C1 segment of cervical spinal cord (tissue), 14 donors: ENCODE measurements at places on chromosomes 5 and 9.

DNA sequence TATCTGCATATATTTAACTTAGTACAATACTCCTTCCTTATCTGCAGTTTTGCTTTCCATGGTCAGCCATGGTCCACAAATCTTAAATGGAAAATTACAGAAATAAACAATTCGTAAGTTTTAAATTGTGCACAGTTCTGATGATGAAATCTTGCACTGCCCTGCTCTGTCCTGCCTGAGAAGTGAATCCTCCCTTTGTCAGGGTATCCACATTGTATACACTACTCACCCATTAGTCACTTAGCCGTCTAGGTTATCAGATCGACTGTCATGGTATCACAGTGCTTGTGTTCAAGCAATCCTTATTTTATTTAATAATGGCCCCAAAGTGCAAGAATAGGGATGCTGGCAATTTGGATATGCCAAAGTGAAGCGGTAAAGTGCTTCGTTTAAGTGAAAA, 8.3 kb upstream of the YTHDC2 start:
- no peak for DNase-seq

GRCh38 chr5:149857499-149857898, 87.1 kb downstream of the PDE6A start:
- peak; percentile 34 for DNase-seq

GRCh38 chr5:40505031-40505430, 174.7 kb upstream of the PTGER4 start:
- DNase-seq = no peak

GRCh38 chr9:113957351-113957750, 81.2 kb downstream of the ZNF618 start:
- DNase-seq = no peak

DNA sequence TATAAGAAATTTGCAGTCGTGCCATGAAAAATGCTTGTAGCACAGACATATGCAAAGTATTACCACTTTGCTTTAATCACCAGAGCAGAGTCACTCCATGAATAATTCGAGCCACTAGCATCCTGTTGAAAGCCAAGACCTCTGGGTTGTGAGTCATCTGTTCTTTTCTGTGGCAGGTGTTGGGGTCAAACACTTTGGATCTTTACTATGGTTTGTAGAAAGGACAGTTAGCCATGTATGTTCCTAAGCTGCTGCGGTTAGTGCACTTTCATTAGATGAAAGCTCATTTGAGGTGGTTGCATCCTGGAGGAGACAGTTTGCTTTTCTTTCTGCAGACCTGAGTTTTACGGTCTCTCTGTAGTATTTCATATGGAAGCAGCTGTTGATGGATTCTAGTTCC, 223.7 kb downstream of the DMRT2 start:
- DNase-seq = no peak

DNA sequence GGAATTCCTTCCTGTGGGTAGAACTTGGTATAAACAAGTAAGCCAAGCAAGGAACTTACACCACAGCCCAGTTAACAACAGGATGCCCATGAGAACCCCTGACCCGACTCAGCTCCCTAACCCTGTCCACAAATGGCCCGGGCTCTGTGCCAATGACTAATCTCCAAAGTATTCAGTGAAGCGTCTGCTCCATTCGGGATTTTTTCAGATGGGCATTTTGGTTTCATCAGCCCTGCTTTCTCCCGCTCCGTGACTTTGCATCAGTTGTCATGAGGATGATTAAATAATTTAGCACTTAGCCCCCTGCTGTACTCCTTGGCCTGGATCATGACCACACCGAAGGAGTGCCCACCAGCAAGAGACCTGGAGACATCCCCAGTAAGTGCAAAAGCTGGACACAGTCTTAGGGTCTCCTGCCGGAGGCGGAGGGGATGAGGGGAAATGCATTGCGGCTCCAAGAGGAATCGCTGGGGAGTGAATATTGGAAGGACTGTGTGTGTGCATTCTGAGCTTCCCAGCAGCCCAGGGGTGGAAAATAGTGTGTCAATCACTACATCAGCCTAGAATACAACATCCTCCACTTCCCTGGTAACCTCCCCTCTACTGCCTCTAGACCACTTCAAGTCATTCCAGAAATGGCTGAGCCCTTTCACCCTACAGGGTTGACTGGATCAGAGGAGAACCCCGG, 41.4 kb upstream of the DNAH5 start:
- DNase-seq = no peak

GRCh38 chr5:156589104-156589945, 260.8 kb upstream of the PPP1R2B start:
- peak; percentile 39 for DNase-seq

- no peak for DNase-seq
These were observed 146.3 kb upstream of the POU5F2 start for GRCh38 chr5:93887678-93888077.

DNA sequence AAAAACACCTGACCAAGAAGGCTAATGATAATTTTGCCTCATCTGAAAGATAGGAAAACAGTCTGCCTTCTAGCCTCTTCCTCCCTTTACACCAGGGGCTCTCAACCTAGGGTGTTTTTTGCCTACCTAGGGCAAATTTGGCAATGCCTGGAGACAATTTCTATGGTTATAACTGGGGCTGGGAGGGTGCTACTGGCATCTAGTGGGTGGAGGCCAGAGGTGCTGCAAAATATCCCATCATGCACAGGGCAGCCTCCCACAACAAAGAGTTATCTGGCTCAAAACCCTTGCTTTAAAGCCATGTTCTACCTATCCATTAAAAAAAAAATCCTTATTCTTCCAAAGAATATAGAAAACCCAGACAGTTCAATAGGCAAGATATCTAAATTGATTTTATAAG, 45.0 kb upstream of the NR3C1 start:
- no peak for DNase-seq

DNA sequence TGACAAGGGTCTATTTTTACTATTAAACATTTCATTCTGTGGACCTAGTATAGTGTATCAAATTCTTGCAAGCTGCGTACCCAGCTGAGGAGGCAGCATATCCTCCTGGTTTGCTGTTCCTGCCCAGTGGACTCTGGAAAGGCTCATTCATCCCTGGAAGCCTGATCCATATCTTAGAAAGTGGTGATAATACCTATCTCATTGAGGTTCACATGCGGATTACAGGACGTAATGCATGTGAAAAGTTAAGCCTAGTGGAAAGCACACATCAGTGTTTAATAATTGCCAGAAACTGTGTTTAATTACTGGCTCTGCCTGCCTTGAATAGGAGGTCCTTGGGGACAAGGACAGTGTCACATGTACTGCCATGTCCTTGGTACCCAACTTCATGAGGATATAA, 132.0 kb downstream of the FGF10 start:
- DNase-seq = no peak

DNA sequence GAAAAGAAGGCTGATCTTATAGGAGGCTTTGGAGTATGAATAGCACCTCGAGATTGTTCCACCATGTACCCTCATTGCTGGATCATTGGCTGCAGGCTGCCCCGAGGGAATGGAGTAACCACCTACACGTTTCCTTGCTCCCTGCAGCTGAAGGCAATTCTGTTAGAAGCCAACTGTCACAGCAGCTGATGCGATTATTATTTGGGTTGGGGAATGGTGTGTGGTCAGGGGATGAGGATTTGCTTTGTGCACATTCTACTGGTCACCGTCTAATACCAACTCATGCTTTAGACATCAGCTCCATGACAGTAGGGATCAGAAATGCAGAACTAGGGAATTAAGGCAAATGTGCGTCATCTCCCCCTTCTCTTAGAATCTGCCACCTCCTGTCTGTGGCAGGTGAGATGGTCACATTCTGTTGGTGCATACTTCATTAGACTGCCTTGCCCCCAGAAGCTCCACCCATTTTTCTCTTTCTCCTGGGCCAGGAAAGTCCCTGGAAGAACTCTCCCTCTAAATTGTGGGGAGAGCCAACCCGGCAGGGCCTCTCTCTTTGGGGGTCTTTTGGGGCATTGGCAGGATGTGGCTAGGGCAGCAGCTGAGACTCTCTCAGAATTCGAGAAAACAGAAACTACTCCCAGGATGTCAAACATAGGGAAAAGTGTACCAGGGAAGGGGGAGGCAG, 32.8 kb downstream of the NEUROG1 start:
- DNase-seq = no peak

- DNase-seq = no peak
These were observed 10.4 kb upstream of the PDCD1LG2 start for GRCh38 chr9:5499889-5500398.

DNA sequence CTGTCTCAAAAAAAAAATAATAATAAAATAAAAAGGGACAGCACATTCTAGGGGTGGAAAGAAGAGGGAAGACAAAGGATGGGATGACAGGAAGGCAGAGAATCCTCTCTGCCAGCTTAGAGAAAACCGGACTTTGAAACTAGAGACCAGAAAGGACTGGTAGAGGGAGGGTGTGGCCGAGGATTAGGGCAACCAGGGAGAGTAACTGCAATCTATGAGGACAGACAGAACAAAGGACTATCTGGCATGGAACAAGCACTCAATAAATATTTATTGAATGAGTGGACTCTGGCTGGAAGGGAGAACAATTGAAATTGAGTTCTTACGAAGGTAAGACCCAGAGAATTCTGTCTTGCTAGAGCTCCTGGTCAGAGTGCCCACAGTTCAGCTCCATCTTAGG, 2.4 kb downstream of the GBA2 start:
- DNase-seq = no peak

DNA sequence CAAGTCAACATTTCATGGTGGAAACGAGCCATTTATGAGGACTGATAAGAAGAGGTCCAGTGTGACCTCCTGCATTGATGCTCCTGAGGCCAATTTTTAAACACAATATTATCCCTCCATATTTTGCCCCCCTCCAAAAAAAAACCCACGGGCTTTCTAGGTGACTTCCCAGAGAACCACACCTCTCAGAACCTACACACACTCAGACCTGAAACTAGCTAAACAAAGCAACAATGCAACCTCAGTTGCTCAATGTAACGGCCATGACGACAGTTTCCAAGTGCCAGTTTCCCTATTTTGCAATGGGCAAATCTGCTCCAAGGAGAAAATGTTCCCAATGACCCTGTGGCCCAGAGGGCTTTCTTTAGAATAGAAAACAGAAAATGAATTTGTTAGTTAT, 3.5 kb downstream of the NRG2 start:
- no peak for DNase-seq

DNA sequence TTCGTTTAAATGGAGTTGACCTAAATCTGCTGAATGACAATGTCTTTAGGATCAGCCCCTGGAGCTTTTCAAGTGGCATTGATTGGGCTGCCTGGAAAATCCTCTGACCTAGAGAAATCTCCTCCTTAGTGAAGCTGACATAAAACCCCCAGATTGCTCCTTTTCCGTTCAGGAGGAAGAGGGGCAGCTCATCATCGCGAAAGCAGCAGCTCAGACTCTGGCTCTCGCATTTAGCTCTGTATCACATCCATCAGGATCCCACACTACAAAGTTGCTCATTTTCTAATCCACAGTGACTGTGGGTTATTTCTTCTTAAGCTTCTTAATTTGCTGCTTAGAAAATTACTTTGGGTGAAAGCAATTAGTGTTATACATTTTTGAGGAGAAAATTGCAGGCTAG, 373.7 kb downstream of the ENC1 start:
- DNase-seq = no peak
